Stimulated activated memory B cell treated with anti-CD40 and anti-IgM and Interleukin-4, amounts not matched to agents 10 μg/mL and 1 μg/mL and 100 μg/mL, for 72 hours (primary cell): ENCODE measurements at places on chromosomes 7 and 10.

DNA sequence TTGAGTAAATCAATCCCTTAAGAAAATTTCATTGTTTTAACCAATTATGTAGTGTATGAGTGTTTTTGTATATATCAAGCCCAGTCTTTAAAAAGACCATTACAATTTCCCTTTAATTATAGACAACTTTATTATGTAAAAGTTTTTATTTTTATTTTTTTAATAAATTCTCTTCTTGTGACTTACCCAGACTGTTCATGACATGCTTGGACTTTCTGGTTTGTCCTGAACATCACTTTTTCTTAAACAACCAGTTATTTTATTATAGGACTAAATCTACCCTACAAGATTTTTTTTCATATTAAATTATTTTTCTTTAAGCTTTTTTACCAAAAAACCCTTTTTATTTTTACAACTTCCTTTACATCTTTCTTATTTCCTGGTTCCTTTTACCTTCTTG, 410.4 kb downstream of the ATRNL1 start:
- ATAC-seq, result no peak

GRCh38 chr7:107167483-107168232, 1.1 kb upstream of the HBP1 start:
- ATAC-seq, result no peak

- ATAC-seq, result peak; percentile 70
Observed at GRCh38 chr7:5363729-5364128, 59.9 kb downstream of the TNRC18 start.

- ATAC-seq, result no peak
Observed at GRCh38 chr7:30975256-30975899, 11.6 kb downstream of the GHRHR start.

GRCh38 chr7:28481091-28481926, 69.0 kb downstream of the CREB5 start:
- ATAC-seq, result peak; percentile 87
